ENCODE measurements at places on chromosomes 1 and 21.

DNA sequence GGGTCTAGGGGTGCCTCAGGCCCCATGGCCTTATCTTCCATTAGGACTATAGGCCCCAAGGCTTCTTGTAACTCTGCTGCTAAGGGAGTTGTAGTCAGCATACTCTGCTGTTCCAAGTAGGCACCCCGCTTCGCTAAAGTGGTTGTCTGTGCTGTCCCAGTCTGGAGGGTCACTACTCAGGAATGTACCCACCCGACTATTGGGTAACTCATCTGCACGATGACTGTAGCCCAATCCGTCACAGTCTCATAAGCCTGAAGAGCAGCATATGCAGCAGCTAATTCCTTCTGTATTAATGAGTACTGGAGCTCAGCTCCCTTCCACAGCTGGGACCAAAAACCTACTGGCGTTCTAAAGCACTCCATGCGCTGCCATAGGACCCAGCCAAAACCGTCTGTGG, 111.0 kb downstream of the GDAP2 start:
- DNase-seq, result no peak

DNA sequence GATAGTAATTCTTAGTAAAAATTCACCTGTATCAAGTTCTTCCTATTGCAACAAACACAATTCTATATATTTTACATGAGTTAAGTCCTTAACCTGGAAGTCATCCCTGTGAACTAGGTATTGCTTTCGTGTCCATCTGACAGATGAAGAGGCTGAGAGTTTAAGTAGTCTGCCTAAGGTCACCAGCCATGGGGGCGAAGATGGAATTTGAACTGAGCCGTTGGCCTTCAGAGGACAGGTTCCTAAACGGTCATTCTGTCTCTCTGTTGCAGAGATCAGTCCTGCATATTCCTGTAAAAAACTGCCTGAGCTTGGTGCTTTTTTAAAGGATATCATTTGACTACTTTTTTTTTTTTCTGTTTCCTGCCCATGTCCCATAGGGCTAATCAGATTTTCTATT, 10.2 kb upstream of the POFUT2 start:
- DNase-seq, result no peak

- DNase-seq, result no peak
Measured at GRCh38 chr1:234270581-234271242, 102.5 kb upstream of the COA6 start.

DNA sequence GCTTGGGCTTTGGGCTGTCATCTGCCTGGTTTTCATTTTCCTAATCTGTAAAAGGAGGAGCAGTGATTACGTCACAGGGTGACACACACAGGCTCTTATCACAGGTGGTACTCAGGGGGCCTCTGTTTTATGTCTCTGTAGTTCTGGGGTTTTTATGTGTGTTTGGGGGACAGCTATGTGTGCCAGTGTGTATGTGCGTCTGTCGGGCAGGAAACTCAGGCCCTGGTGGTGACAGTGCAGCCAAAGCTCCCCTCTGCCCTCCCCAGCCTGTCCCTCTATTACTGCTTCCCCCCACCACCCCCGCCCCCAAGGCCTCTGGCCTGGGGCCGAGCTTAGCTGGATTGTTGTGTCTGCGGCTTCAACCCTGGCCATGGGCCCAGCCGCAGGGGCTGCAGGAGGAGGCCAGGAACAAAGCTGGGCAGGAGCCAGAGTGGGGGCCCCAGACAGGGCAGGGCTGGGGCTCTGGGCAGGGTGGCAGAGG, 13.3 kb downstream of the MFAP2 start:
- DNase-seq, result no peak

GRCh38 chr21:28482657-28483056, 510.0 kb downstream of the LTN1 start:
- DNase-seq, result no peak

- DNase-seq, result no peak
Measured at GRCh38 chr1:159980076-159980475, 26.0 kb upstream of the SLAMF9 start.

- DNase-seq, result no peak
Measured at GRCh38 chr1:25958465-25958864, 39.4 kb downstream of the PAFAH2 start.

DNA sequence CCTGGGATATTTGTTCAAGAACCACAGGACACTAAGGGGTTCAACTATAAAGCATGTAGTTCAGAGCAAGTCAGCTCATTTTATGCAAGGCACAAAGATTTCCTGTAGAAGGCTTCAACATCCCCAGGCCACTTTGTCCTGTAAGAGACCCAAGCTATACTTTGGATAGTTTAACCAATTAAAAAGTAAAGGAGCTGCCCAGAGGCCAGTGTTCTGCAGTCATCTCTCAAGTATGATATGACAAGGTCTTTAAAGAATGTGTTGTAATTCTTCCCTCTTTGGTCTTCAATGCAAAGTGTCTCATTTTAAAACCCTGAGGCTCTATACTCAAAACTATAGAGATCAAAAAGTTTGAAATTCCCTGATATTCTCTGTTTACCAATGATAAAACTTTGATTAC, 34.1 kb downstream of the KRTAP20-3 start:
- DNase-seq, result no peak

- DNase-seq, result no peak
Measured at GRCh38 chr1:174406421-174406820, 41.3 kb upstream of the GPR52 start.

DNA sequence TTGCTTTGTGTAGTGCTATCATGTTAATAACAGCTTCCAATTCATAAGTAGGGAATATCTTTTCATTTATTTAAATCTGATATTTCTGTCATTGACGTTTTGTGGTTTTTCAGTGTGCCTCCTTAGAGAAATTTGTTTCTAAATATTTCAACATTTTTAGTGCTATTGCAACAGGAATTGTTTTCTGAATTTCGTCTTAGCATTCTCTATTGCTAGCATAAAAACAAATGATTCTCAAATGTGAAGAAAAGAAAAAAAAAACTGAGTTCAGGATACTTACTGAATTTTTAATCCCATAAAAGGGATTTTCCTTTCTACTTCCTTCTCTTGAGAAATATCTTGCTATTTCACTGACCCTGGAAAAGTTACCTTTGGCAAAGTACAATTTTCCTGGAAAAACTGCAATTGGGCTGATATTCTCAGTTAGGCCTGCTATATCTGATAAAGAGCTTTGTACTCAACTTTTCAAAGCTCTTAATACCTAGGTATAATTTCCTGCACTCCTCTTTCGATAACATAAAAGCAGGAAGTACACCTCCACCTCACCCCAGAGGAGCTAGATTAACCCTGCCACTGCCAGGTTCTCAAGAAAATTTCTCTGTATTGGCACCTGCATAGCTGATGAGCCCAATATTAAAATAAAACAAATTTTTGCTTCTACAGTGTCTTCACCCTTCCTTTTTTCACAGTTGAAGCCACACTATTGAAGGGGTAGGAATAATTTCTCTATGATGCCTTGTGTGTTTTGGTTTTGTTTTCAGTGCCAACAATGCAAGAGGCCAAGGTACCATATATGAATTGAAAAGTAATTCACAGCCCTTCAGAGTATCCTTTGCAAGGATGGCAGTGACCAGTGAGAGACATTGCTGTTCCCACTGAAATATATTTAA, 35.6 kb downstream of the PTPN14 start:
- no peak for DNase-seq

DNA sequence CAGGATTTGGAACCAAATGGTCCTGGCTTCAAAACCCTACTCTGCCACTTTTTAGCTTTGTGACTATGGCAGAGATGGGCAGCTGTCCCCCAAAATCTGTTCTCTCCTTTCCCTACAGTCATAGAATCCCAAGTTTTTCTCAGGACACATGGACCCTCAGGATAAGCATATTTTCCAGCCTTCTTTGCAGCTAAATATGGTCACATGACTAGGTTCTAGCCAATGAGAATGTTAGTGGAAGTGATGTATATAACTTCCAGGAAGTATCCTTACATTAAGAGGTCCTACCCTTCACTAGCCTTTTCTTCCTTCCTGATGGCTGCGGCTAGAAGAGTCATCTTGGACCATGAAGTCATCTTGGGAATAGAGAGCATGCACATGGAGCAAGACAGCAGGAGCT, 5.9 kb downstream of the IGSF3 start:
- DNase-seq, result no peak

GRCh38 chr1:35845766-35846165, 37.2 kb upstream of the AGO1 start:
- DNase-seq, result no peak

- DNase-seq, result no peak
Measured at GRCh38 chr1:100927276-100927675, 31.4 kb downstream of the SLC30A7 start.

- DNase-seq, result no peak
Measured at GRCh38 chr1:70717656-70718055, 306.6 kb downstream of the CTH start.

GRCh38 chr1:217343907-217344306, 287.0 kb downstream of the GPATCH2 start:
- DNase-seq, result no peak

DNA sequence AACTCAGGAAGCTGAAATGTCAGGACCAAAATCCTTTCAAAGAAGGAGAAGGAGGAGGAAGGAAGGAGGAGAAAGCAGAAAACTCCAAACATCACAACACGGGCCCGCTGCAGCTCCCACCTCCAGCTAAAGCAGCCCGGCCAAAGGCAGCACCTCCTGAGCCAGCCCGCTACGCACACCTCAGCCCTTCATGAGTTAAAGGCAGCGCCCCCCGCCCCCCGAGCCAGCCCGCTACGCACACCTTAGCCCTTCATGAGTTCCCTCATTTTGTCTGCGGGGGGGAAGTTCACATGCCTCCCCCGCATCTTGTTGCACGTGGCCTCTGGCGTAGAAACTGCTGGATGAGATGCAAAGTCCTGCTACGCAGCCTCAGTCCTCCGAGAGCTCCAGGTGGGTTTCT, 90.7 kb upstream of the ARHGEF16 start:
- no peak for DNase-seq

DNA sequence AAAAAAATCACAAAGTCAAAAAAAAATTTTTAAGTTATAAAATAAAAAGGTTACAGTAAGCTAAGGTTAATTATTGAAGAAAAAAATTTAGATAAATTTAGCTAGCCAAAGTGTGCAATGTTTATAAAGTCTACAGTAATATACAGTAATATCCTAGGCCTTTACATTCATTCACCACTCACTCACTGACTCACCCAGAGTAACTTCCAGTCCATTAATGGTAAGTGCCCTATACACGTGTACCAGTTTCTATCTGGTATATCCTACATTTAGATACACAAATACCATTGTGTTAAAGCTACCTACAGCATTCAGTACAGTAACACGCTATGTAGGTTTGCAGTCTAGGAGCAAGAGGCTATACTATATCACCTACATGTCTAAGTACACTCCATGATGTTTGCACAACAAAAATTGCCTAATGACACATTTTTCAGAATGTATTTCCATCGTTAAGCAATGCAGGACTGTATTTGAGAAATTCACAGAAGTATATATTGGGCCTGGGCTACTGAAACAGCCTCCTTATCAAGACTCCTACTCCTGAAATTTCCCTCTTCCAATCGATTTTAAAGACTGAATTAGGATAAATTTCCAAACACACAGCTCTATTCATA, 155.1 kb downstream of the COP1 start:
- no peak for DNase-seq

DNA sequence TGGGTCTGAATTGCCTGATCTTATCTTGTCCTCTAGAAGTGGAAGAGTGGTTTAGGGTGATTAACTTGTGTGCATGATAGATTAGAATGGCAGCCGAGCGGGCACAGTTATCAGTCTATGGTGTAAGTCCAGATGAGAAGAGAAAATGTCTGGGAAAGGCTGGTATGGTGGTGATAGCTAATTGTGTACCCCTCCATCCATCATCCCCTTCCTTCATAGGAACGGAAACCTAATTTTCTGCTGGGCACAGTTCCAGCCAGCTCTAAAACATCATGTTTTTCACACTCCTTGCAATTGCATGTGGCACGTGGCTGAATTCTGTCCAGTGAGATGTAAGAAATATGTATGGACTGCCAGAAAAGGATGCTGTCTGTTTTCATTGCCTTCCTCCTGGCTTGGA, 40.9 kb upstream of the ZP4 start:
- no peak for DNase-seq
